T-cell (primary cell): ENCODE measurements at places on chromosomes 1 and 21. TPM values are rescaled to one million over a fixed set of nuclear protein-coding genes. Genes with fewer than 3 reads are reported as not detected.

Gene SV2A
- 3.1 TPM for total RNA-seq

Gene SLC2A5
- total RNA-seq, result 0.86 TPM

Gene ELAPOR1
- 14.9 TPM for total RNA-seq

Gene JAK1
- 289 TPM for total RNA-seq

DNA sequence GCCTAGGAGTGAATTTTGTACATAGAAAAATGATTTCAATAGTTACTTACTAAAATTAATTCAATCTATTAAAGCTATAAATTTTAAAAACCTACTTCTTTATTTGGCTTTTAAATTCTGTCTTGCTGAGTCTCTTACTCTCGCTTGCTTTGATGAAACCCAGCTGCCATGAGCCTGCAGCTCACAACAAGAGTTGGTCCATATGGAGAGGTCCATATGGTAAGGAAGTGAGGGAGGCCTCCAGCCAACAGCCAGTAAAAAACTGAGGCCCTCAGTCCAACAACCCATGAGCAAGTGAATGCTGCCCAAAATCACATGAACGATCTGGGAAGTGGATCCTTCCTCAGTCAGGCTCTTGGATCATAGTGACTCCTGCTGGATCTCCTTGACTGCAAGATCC lies 89.9 kb upstream of the CXADR start:
- H3K4me3 ChIP-seq, result no peak overlapping the region
- H3K27me3 ChIP-seq, result no peaks in the 10 kb centered on the region
- H3K4me1 ChIP-seq, result no peaks in the 10 kb centered on the region
- DNase-seq, result no peak
- no peaks in the 10 kb centered on the region for H3K36me3 ChIP-seq

DNA sequence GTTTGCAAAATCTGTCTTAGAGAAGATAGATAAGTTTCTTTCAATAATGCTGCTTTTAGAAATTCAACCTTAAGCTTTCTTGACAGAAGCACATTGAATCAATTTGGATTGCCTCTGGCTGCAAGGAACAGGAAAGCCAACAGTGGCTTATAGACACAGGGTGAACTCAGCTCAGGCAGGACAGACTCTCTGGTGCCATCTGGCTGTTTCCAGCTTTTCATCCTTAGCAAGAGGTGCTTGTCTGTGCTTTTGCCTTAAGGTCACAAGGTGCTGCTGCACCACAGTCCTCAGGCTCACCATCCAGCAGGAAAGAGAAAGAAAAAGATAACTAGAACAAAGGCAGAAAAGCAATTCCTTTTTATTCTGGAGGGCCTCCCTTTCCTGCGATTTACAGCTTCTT lies 93.7 kb upstream of the ETS2 start:
- H3K36me3 ChIP-seq, result no peaks in the 10 kb centered on the region
- no peaks in the 10 kb centered on the region for H3K4me1 ChIP-seq
- no peak overlapping the region for H3K4me3 ChIP-seq
- no peaks in the 10 kb centered on the region for H3K27me3 ChIP-seq
- DNase-seq, result no peak

GRCh38 chr1:175792136-175792535 lies 48.7 kb upstream of the TNR start:
- H3K36me3 ChIP-seq, result no peaks in the 10 kb centered on the region
- DNase-seq, result no peak
- no peak overlapping the region for H3K27ac ChIP-seq
- peaks cover 14% of the 10 kb centered on the region for H3K27me3 ChIP-seq

- H3K4me1 ChIP-seq, result no peaks in the 10 kb centered on the region
- H3K27me3 ChIP-seq, result peaks cover 5% of the 10 kb centered on the region
- no peak overlapping the region for H3K4me3 ChIP-seq
- H3K36me3 ChIP-seq, result no peaks in the 10 kb centered on the region
- no peak for DNase-seq
Observed at GRCh38 chr1:20233866-20234265, 47.5 kb upstream of the PLA2G2C start.

DNA sequence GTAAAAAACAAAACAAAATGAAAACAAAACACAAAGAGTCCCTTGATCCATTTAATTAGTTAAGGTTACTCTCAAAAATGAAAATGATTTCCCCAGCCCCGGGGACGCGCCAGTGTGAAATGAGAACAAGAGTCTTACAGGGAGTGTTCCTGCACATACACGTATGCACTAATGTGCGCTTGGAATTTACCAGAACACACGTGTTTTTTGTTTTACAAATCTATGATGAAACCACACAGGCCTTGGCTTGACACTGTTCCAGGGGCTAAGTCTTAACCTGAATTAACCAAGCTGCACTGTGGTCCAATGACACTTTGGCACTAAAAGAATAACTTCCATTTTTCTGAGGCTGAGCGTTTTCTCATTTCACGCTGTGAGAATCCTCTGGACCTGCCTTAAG lies 63.7 kb downstream of the SLC45A1 start:
- peaks cover 64% of the 10 kb centered on the region for H3K4me1 ChIP-seq
- no peak overlapping the region for H3K27ac ChIP-seq
- peaks cover 15% of the 10 kb centered on the region for H3K36me3 ChIP-seq
- DNase-seq, result no peak

DNA sequence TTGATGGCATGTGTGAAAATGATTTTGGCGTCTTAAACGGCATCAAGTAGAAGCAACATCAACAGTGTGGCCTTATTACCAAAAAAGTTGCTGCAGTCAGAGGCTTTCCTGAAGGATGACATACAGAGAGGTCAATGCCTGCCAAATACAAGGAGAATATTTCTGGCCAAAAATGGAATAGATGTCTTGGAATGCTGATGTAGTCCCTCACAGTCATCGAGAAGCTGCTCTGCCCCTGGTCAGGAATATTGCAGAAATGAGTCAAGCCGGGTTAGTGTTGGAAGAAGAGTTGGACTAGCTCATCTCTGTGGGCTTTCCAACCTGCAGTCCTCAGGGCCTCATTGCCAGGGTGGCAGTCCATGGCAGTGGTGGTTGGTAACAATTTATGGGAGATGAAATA lies 42.1 kb downstream of the NOS1AP start:
- H3K4me1 ChIP-seq, result no peaks in the 10 kb centered on the region
- H3K36me3 ChIP-seq, result no peaks in the 10 kb centered on the region
- H3K4me3 ChIP-seq, result no peak overlapping the region
- peaks cover 10% of the 10 kb centered on the region for H3K27me3 ChIP-seq
- no peak overlapping the region for H3K27ac ChIP-seq
- no peak for DNase-seq

DNA sequence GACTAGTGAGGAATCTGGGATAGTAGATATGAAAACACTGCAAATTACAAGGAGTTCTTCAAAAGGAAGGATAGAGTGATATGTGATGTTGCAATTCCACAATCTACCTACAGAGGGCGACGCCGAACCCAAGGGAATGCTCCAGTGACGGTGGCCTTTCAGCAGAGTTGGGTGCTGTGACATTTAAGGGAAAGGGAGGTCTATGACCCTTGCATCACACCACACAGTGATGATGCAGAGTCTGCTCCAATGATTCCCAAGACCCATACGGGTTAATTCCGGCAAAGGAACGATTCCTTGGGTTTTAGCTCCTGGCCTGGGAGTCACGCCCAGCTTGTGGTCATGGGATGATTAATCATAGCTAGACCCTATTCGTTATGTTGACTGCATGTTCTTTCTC lies 123.0 kb upstream of the IGSF21 start:
- H3K27me3 ChIP-seq, result peaks cover 28% of the 10 kb centered on the region
- no peak overlapping the region for H3K4me3 ChIP-seq
- H3K4me1 ChIP-seq, result no peaks in the 10 kb centered on the region
- DNase-seq, result no peak

- no peak for DNase-seq
- no peak overlapping the region for H3K4me3 ChIP-seq
- no peaks in the 10 kb centered on the region for H3K27me3 ChIP-seq
- H3K4me1 ChIP-seq, result no peaks in the 10 kb centered on the region
- no peaks in the 10 kb centered on the region for H3K36me3 ChIP-seq
Observed at GRCh38 chr1:209618756-209619420, 33.3 kb downstream of the LAMB3 start.
